Fibroblast of upper back skin (primary cell): ENCODE measurements at places on chromosomes 16 and 17.
A peak's percentile ranks its signal among the peaks of the same experiment; 100 is the strongest.

- peak; percentile 88 for DNase-seq
These were observed at the start of gene NDRG4 for GRCh38 chr16:58499615-58500351. TSS of gene NDRG4 (plus strand) at chr16:58500143. CDS start at chr16:58500249, 106 bp downstream.

GRCh38 chr17:41377546-41377945, 4.6 kb downstream of the KRT34 start:
- DNase-seq = no peak

GRCh38 chr17:6642592-6642991, 1.7 kb downstream of the TXNDC17 start:
- peak; percentile 26 for DNase-seq

DNA sequence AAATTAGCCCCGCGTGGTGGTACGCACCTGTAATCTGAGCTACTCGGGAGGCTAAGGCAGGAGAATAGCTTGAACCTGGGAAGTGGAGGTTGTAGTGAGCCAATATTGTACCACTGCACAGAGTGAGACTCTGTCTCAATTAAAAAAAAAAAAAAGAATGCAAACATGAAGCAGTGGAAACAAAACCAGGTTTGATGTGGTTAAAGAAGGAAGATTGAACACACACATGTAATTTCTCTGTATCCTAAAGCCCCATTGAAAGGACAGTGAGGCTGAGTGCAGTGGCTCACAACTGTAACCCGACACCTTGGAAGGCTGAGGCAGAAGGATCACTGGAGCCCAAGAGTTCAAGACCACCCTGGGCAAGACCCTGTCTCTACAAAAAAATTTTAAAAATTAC, 26.5 kb upstream of the SBK1 start:
- DNase-seq = no peak

DNA sequence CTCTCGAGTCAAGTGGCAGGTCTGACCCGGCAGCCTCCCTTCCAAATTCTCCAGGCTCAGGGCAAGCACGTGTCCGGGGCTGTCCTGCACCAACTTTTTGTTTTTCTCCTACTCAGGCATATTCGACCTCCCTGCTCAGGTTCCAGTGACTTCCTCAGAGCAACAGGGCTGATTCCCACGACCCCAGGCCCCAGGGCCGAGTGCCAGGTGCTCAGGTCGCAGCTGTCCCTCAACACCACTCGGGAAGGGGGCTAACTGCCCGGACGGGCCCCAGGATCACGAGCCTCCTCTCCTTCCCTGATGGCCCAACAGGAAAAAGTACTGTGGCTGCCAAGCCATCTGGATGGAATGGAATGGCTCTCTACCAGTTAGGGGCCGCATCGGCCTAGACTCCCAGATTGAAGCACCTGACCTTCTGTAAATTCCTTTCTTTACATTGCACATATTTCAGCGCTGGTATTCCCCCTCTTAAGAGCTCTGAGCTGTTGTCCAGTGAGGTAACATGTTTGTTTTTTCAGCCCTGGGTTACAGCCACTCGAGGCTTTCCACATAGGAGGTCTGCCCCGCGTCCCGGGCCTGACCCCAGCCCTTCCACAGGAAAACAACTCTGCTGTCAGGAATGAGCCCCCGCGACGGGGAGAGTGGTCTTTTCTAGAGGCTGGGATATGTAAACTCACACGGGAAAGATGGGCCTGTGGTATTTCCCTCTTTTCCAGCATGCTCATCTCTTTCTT, 25.0 kb downstream of the NXN start:
- DNase-seq = peak; percentile 85

DNA sequence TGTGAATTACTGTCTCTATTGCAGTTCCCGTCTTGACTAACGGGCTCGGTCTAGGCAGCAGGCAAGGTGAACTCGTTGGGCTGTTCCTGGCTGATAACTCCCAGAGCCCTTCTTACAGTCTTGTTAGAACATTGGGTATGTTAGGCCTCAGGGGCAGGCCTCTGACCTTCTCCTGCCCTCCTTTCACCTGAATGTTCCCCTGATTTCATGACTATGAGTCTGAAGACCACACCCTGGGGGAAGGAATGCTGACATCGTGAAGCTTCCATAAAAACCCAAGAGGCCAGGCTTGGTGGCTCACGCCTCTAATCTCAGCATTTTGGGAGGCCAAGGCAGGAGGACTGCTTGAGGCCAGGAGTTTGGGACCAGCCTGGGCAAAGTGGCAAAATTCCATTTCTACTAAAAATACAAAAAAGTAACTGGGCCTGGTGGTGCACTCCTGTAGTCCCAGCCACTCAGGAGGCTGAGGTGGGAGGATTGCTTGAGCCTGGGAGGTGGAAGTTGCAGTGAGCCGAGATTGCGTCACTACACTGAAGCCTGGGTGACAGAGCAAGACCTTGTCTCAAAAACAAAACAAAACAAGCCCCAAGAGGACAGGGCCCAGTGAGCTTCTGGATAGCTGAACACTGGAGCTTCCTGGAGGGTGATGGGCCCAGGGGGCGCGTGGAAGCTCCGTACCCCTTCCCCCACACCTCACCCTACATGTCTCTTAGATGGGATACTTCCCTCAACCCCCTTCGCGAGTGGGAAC, 47.8 kb upstream of the FBXO47 start:
- no peak for DNase-seq
